ENCODE measurements at places on chromosomes 3 and 15.

- no peak for DNase-seq
Observed at GRCh38 chr3:155335724-155336354, 42.4 kb upstream of the STRIT1 start.

GRCh38 chr3:1969281-1969680 is 129.4 kb upstream of the CNTN4 start:
- no peak for DNase-seq

DNA sequence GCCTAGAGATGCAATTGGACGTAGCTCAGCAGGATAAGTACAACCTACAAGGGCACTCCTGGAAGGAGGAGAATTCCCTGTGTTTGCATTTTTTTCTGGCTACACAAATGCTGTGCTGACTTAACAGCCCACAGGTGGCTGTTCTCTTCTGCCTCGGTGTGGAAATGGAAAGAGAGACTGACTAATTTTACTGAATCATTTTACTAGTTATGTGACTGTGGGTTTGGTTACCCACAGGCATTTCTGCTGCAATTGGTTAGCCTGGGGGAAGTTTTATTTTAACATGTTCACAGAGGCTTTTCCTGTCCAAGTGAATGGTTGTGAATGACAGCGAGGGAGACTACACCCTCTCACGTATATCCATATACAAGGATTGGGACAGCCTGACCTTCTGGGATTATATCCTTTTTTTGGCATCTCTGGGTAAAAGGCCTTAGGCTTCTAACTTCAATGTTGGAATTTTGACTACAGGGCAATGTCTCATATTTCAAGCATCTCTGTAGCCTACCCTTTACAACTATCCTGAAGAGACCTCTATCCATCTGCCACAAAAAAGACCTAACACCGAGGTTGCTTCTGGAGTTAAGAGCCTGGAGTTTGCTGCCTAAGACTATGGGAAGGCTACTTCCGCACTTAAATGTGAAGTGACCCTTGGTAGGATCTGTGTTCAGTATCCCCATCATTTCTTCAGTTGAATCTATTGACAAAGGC is 67.2 kb upstream of the TP63 start:
- no peak for DNase-seq

- DNase-seq, result no peak
Observed at GRCh38 chr15:61186905-61187741, 42.0 kb downstream of the RORA start.

GRCh38 chr3:62201438-62202035 is 171.8 kb downstream of the FEZF2 start:
- DNase-seq, result no peak

DNA sequence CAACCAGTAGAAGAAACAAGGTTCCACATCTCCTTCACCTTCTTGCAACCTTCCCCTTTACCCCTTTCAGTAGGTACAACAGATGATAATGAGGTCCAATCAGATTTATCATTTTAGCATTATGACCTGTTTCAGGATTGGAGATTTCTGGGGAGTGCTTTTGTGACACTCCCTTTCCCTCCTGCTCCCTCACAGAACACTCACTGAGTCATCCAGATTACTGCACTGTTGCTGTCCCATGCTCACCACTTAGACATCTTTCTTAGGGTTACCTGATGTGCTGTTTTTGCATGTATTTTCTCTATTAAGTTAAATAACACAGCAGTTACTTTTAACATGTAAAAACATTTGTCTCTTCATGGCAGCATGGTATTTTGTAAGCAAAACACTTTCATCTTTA is 118.5 kb downstream of the MFSD1 start:
- no peak for DNase-seq

DNA sequence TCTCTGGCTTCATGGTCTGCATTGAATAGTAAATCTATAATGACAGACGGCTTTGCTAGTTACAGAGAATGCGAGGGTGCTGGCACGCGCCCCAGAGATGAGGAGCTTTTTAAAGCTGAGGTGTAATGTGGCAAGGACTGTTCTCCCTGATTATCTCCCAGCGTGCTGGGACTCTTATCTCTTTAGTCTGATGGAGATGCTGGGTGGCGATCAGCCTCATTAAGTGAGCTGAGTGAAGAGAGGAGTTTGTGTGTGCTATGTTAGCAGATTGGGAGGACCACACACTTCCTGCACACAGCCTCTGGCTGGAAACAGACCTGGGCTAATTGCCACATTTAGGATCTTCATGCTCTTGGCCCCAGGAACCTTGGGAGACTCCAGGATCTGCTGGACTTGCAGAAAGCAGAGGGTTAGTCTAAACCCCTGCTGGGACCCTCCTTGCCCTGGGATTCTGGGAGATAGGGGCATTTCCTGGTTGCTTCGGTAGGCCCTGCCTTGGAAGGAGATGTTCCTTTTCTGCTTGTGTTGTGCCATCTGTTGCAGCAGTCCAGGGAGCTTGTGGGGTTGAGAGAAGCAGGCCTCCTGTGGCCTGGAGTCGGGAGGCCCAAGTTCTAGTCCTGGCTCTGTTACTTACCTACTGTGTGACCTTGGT is 15.0 kb downstream of the PDIA5 start:
- no peak for DNase-seq

DNA sequence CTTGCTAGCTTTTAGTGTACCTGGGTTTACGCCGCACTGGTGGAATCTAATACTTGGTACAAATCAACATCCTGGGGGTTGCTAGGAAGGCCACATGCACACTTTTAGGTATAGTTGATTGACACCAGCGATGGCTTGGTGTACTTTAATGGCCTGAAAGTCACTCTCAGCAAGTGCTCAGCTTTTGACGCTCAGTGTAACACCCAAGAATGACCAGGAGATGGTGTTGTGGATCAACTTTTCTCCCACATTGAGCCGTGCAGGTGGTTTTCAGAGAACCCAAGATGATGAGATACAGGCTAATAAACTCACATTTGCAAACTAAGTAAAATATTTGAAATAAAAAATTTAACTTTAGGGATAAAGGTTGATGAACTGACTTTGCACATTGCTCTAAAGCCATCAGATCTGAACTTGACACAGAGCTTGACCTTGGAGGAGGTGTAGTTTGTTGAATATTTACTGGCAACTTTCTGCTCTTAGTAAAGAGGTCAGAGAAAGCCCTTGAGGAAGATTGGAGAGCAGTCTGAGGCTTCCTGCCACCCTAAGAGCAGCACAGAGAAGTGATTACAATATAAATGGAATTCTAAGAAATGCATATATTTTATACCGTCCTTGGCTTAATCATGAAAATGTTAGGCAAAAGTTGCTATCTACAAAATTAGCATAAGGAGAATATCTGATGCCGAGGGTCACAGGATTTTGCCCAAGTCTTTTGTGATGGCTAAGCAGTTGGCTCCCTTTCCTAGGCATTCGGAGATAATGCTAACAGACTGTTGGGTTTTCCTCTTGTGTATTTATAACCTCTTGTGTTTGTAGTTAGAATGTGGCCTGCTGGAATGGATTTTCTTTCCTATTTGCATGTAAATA is 143.4 kb upstream of the RASGRP1 start:
- no peak for DNase-seq

DNA sequence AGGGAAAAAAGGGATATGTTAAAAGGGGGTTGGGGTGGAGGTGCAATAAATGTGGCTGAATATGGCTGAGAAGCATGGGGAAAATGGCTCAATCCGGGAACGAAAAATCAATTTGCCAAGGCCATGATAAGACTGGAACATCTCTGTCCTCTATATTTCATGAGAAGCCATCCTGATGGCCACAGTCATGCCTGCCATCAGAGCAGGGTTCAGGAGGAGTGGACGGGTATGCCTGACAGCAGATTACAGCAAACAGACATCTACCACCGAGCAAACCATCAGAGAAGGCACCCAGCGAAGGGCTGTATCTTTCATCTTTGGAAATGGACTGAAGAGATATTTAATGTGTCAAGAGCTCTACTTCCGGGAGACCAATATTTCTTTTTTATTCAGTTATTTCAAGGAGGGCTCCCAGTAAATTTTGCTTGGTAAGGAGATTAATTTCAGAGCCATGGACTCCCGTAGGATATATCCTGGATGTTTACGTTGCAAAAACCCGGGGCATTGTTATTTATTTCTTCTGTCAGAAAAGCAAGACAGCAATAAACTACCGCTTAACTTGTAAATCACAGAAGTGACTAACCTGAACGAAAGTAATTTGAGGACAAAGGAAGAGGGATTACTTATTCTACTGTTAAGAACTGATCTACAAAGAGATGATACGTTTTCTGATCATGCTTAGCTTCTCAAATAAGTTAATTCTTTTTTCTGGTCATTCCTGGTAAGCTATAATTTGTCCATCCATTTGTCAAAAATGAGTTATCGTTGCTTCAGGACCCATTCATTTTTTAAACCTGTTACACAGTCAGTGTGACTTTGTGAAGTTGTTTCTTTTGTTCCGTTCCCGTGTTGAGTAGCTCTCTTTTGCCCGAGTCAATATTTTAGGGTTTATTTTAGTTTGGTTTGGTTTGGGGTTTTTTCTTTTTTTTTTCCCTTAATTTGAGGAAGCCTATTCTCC is 80.6 kb upstream of the CHD2 start:
- no peak for DNase-seq

DNA sequence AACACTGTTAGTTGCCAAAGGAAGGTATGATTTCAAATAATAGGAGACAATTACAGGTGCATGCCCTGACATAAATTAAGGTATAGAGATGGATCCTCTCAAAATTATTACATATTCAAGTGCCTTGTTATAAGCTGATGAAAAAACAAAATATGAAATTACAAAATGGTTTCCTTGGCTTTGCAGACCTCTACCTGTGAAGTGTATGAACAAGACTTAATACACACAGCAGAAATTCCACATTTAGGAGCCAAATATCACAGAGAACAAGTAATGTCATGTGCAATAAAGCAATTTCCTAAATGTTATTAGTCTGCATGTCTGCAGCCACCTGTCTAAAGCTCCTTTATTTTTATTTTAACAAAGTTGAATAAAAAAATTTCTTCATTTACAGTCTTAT is 151.5 kb downstream of the ALCAM start:
- DNase-seq, result no peak

DNA sequence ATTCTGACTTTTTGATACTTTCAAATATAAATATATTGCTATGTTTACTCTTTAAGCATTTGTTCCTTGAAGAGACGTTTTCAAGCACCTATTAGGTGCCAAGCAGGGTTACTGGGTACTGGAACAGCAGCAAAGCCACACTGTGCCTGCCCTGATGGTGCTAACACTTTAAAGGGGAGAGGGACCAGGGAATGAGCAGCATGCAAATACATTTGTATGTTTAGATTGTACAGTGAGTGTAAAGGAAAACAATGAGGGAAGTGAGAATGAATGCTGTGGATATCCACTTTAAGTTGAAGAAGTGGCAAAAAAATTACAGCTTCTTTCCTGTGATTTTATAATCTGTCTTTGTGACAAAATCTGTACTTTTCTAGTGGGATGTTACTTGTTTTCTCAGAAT is 400.2 kb upstream of the ATP11B start:
- DNase-seq, result no peak

DNA sequence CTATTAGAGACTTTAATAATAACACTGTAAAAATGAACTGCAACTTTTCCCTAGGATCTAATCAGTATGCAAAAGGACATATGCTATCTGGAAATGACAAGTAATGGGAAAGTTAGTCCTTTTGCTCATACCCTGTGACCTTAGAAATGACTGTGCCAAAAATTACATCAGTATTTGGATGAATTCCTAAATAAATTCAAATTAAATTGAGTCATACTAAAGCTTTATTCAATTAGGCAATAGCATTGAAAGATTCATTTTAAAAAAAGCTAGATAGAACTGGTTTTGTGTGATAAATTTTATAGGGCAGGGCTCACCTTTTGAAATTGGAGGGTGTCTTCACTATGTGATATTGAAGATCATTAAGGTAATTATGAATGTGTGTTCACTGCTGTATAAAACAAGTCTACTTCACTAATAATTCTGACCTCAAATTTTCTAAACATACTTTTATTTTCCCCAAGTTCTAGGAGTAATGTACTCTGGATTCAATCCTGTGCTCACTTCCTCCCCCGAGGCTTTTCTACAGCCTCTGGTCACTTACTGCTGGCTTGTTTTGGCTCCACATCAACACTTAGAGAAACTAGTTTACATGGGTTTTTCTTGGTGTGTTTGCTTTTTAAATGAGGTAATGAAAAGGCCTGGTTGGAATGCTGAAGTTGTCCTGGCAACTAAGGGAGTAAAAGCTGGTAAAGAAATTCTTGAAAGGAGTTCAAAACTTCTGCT is 44.4 kb upstream of the SPTSSB start:
- DNase-seq, result no peak

DNA sequence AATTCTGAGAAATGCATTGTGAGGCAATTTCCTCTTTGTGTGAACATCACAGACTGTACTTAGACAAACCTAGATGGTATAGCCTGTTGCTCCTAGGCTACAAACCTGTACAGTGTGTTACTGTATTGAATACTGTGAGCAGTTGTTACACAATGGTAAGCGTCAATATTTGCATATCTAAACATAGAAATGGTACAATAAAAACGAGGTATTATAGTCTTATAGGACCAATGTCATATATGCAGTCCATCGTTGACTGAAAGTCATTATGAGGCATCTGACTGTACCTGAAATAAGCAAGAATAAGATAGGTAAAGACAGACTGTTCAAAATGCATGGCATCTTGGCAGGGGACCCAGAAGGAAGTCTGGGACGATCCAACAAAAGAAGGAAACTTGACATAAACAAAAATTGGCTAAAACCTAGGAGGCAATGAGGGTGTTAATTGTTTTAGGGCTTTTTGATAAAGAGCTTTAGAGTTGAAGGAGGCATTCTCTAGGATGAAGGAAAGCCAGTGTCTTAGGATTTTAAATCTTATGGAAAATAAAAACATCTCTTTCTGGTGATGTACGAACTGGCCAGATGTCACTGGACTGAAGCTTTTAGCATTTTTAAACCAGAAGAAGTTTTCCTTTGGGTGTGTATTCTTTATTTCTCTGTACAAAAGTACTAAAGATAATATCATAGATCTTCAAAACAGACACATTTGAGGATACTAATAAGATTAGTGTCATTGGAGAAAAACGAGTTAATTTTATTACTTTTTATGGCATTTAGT is 9.2 kb upstream of the SPRED1 start:
- DNase-seq, result no peak

Measured in NCI-H1930 (cell line).